ENCODE measurements at places on chromosomes 6 and 20.

DNA sequence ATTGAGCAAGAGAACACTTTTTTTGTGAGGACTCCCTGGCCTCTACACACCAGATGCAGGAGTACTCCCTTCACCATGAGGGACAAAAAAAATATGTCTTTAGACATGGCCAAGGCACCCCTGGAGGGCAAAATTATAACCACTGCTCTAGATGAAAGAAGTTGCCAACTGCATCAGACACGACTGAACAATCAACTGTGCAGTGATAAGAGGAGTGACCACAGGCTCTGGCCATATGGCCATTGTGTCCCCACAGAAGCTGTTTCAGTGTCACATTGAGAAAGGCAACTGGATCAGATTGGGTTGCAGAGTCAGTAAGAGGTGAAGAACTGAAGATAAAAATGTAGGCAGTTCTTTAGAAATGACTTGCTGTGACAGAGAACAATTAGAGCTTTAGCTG is 85.7 kb downstream of the C6orf118 start:
- DNase-seq = no peak

DNA sequence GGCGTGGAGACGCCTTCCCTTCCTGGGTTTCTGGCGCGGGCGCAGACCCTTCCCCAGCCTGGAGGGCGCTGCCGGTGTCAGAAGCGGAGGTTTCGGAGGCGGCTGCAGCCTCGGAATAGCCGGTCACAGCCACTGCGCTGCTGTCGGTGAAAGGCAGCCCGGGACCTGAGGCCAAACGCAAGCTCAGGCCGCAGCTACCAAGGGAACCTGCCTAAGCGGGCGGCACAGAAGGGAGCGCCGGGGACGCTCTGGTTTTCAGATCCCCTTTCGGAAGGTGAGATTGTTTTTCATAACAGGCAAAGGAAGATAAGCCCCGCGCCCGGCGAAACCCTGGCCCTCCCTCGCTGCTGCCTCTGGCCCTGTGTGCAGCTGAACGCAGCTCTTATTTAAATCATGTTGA is 116.5 kb downstream of the FAM120B start:
- no peak for DNase-seq

- no peak for DNase-seq
Measured at GRCh38 chr20:23534801-23535593, 33.3 kb downstream of the CST9L start.

DNA sequence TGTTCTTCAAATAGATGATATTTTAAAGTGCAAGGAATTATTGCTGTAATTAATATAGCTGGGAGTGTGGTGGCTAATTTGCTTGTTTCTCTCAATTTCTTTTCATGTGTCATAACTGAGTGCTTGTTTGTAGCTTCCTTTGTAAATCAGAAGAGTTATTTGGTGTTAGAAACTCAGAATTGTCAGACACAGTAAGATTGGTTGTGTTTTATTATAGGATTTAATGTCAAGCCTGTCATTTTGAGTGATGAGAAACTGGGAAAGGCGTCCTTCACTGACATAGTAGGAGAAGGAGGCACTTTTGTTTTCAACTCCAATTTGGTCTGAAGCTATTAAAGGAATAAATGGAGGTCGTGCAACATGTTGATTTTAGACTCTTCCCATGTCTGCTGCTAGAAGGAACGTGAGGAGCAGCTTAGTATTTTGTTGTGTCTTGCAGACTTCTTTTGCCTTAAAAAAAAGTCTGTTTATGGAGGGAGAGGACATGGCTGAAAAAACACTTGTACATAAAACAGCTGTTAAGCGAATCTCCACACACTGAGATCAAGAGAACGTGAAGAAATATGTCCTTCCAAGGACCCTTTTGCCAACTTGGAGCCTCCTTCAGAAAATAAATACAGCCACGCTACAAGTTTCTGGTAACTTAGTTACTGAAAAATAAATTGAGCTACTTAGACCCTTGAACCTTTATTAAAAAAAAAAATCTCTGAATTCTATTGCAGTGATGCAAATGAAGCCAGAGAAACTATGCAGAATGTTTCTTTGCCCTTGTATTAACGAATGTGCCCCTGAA is 59.5 kb downstream of the BMP6 start:
- no peak for DNase-seq

- no peak for DNase-seq
Measured at GRCh38 chr6:152896923-152897322, 85.9 kb downstream of the FBXO5 start.

- DNase-seq = no peak
Measured at GRCh38 chr6:133396984-133397348, 155.8 kb downstream of the EYA4 start.

GRCh38 chr6:169251371-169251802 is 2.3 kb downstream of the THBS2 start:
- DNase-seq = no peak

- no peak for DNase-seq
Measured at GRCh38 chr20:2691663-2692035, 931 bp upstream of the EBF4 start.

DNA sequence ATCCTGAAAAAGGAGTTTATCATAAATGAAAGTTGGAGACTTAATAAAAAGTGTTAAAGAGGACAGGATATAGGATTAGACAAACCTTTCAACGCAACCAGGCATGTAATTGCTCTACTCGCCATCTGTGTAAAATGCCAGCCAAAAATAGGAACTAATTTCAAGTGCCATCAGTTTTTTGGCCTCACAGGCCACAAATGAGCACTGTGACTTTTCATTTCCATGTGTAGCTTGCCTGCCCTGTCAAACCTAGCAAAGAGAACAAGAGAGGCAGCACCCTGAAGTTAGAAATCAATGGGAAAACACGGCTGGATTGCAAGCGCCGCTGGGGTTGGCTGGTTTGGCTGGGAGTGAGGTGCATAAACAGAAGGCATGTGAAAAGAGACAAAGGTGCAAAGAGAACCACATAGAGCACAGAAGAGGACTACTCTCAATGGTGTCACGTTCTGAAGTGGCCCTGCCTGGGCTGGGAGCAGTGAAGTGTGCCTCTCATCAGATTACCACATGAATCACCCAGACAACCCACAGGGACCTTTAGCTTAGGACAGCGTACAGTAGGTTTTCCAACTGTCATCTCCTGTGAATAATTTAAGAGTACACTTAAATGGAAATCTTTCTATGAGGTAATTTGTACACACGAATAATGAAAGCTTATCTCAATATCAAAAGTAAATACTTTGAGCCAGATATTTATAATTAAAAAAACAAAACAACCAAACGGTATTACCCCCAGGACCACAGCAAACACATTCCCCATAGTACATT is 78.0 kb upstream of the NHSL1 start:
- no peak for DNase-seq

GRCh38 chr6:138520463-138520862 is 21.2 kb upstream of the NHSL1 start:
- DNase-seq = no peak

- DNase-seq = no peak
Measured at GRCh38 chr6:1386038-1386709, 3.2 kb upstream of the FOXF2 start.

- DNase-seq = no peak
Measured at GRCh38 chr6:2960935-2961334, 10.4 kb downstream of the SERPINB6 start.

DNA sequence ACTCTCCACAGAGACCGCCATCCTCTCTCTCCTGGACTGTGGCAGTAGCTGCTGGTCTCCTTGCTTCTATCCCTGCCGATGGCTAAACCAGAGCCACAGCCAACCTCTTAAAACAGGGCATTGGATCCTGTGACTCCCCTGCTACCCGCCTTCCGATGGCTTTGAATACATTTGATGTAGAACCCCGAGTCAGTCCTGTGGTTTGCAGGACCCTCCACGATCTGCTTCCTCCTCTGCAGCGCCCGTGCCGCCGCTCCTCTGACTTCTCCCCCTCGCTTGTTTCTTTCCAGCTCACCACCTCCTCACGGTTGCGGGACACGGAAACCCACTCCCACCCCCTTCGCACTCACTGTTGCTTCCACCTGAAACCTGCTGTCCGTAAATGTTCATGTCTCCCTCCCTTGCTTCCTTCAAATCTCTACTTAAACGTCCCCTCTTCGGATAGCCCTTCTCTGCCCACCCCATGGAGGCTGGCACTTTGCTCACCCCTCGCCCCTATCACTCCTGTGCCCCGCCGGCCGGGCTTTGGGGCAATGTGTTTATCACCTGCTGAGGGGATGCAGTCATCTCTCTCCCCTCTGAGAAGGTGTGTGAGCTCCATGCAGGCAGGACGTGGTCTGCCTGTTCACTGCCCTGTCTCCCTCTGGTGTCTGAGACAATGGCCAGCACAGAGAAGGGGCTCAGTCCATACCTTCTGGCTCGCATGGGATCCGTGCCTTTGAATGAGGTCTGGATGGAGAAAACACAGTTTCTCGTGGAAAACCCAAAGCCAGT is 67.8 kb downstream of the GFOD1 start:
- DNase-seq = no peak

GRCh38 chr20:1446536-1446935 is 20.1 kb downstream of the NSFL1C start:
- no peak for DNase-seq

DNA sequence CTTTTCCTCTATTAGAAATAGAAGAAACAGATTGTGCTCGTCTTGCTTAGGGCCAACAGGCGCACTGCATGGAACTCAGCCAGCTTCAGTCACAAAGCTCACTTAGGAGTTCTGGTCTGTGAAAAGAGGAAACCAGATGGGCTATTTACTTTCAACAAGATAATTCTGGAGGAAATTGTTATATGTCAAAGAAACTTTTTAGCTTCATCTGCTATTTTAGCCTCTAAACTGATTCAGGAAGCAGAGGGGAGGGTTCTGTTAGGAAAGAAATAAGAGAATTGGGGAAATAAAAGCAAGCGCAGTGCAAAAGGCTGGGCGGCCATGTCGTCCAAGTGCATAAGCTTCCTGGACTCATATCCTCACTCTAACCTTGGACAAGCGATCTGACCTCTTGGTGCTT is 21.3 kb downstream of the PRKN start:
- no peak for DNase-seq

GRCh38 chr6:1067346-1067745 is 244.6 kb upstream of the FOXQ1 start:
- no peak for DNase-seq

DNA sequence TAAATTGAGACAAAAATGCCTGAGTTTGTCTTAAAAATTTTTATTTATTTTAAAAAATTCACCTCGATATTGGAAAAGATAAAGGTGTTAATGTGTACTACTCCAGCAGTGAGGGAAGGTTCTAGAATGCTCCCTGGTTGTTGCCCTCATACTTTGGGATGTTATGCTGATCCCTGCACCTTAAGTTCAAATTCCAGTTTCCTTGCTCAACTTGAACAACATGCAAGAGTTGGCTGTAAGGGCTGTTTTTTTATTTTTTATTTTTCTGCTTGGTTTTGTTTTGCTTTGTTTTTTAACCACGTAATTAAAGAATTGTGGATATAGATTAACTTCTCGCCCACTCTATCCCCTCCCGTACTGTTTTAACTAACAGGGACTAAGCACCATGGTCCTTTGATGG is 158.7 kb upstream of the CITED2 start:
- DNase-seq = no peak

GRCh38 chr6:93048381-93048780 is 371.0 kb downstream of the EPHA7 start:
- DNase-seq = no peak

GRCh38 chr6:48057601-48058000 is 53.4 kb downstream of the PTCHD4 start:
- DNase-seq = no peak

DNA sequence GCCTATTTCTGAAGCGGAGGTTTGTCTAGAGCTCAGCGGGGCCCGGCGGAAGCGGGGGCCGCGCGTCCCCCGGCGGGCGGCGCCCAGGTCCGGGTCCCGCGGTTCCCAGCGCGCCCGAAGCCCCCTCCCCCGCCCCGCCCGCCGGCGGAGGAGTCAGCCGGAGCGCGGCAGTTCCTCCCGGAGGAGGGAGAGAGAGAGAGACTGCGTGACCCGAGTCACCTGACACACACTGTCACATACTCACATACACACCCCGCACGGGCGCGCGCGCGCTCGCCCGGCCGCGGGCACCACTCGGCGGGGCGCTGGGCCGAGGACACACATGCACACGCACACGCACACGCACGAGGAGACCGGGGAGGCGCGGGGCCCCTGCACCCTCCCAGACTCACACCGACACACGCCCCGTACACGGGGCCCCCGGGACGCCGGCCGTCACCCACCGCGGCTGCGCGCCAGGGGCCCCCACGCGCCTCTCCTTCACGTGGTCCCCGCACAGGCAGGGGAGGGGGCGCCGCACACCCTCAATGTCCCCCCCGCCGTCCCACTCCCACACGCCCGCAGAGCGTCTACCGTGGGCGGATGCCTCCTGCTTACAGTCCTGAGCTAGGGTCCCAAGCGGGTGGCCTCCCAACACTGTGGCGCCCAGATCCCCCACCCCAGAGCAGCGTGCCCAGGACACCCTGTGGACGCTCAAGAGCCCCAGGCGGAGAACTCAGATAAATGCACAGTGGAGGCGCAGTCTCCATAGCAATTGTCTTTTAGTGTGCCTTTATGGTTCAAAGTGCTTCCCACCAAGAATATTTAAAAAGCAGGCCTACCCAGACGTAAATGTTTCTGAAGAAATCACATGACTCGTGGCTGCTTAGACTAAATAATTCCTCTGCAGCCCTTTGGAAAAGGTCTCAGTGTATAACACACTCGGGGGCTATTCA is at the start of gene RRAGD:
TSS of gene RRAGD (minus strand) at position 203 of the 935 bp plus-strand sequence. CDS start 280 bp downstream, outside the sequence.
- DNase-seq = peak; percentile 6

DNA sequence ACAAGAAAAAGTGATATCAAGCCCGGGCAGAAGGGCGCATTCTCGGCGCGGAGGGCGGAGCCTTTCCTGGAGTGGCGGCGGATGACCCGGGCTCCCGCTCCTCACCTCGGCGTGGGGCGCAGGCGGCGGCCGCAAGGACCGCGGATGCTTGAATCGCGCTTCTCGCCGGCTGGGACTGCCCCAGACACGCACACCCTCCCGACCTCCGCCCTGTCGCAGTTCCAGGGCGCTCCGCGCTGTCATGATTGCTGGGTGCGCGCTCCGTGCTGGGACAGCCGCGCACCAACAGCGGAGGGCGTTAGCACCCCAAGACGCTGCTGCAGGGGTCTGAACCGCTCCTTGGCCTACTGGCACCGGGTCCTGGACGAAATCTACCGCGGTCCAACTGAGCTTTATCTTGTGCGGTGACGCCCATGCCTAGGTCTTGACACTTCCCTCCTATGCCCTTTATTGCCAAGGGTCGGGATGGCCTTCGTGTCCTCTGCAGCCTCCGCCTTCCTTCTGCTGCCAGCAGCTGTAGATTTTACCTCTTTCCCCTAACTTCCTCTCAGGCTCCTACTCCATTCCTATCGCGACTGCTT is 43.3 kb downstream of the IRAK1BP1 start:
- DNase-seq = no peak

Measured in activated CD8-positive, alpha-beta memory T cell treated with anti-CD3 and anti-CD28 coated beads for 4 hours (primary cell).